DMS153 (cell line): ENCODE measurements at places on chromosomes 2 and 18.

- no peak for DNase-seq
These were observed 106.8 kb downstream of the GRB14 start for GRCh38 chr2:164514491-164514890.

GRCh38 chr18:75218065-75218923 is 7.7 kb downstream of the TSHZ1 start:
- no peak for DNase-seq

DNA sequence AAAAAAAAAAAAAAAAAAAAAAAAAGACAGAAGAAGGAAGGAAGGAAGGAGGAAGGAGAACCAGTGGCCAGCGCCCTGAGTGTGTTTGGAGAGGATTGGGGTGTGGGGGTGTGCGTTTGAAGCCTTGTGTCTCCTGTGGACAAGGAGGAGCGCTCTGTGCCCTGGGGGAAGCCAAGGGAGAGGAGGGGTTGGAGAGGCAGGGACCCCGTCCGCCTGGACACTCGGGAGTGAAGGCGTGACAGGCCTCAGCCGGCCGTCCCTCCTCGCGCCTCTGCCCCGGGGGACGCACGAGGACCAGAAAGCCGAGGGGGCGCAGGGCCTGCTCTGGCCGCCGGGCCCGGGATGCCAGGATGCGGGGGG is 44.9 kb downstream of the SERTAD2 start:
- DNase-seq: no peak

DNA sequence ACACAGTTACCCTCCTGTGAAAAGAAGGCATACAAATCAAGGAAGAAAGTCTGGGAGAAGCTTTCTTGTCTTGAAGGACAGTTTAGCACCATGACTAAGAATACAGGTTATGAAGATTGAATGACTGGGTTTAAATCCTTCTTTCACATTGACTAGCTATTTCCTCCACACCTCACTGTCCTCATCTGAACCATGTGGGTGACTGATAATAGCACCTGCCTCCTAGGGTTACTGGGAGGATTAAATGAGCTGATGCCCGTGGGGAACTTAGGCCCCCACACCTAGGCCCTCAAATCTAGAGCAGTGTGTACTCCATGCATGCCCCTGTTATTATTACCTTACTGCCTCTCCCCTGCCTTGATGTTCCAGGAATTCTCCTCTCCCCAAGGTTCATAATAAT is 202.9 kb downstream of the FBXO15 start:
- no peak for DNase-seq

GRCh38 chr18:44914028-44914427 is 233.3 kb downstream of the SETBP1 start:
- DNase-seq: no peak

DNA sequence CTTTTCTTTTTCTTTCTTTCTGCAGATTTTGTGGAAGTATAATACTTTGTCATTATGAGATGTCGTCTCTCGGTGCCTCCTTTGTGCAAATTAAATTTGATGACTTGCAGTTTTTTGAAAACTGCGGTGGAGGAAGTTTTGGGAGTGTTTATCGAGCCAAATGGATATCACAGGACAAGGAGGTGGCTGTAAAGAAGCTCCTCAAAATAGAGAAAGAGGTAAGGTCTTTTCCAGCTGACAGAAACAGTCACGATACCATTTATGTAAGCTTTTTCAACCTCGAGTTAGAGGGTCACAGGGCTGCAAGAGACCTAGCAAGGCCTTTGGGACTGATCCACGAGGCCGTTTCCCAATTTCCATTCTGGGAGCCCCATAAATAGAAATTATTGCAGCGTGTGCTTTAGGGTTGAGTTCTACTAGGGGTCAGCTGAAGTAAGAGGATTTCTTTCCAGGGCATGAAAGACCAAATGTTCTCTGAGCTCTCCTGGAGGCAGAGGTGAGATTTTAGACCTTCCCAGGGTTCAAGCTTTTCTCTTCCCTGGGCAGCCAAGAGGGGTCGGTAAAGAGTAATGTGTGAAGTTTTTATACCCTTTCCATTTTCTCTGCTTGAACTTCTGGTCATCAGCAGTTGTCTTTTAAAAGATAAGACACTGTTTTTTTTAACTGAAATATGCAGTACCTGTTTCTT is 15.5 kb downstream of the MAP3K20 start:
- no peak for DNase-seq

- DNase-seq: no peak
These were observed at the start of gene LRP1B for GRCh38 chr2:142131010-142131669. LRP1B (minus strand) TSS chr2:142131016; CDS start chr2:142130729, 287 bp downstream.

DNA sequence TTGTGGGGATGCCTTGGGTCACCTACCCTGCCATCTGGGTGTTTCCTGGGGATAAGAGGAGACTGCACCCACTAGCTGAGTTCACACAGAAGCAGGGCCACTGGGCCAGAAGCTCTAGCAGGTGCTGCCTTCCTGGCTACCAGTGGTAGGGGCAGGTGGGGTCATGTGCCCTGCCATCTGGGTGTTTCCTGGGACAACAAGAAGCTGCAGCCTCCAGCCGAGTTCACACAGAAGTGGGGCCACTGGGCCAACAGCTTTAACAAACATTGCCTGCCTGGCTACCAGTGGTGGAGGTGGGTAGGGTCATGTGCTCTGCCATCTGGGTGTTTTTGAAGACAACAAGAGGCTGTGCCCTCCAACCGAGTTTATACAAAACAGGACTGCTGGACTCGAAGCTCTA is 282.2 kb upstream of the SYT4 start:
- DNase-seq: no peak

DNA sequence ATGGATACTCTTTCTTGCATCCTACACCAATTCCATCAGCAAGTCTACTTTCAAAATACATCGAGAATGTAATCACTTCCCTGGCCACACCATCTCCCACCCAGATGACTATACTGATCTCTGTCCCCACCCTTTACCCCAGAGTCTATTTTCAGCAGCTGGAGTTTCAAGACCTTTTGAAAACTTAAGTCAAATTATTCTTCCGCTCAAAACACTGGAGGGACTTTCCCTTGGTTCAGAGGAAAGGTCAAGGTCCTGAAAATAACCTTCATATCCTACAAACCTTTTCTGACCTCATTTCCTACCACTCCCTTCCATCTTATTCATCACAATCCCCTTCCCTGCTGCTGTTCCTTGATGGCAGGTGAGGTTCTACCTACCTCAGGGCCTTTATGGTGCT is 58.8 kb upstream of the LYPD6 start:
- no peak for DNase-seq

DNA sequence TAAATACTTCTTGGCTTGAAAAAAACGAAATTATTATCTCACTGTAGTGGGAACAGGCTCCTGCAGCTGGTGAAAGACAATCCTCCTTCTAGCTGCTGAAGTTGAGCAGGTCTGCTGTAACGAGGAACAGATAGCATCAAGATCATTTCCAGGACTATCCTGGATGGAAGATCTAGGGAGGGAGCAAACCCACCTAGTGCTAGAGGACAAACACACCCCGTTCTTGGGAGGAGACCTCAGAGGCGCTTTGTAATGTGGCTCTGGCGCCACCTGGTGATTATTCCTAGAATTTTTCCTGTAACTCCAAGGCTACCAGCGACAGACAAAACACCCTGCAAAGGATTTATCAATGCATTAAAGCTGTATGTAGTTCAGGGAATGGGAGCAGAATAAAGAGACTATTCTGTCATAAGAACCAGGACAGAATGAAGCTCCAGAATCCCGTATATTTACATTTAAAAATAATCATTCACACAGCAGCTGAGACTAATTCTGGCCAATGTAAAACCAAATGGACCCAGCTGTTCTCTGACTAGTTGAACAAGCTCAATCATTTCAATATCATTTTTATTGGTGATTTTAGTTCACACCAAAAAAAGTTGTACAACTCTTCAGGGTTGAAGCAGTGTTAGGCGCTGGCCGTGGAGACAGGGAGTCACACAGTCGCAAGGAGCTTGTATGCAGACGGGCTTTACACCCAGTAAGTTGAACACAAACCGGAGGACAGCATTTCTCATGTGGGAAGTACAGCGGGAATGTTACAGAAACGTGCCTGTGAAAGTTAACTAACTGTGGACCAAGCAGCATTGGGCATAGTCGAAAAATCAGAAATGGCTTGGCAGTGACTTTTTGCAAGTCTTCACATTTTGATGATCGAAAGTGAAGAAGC is 290.3 kb downstream of the TRIB2 start:
- DNase-seq: peak; percentile 45

- DNase-seq: no peak
These were observed 170.2 kb downstream of the THADA start for GRCh38 chr2:43425659-43426058.

DNA sequence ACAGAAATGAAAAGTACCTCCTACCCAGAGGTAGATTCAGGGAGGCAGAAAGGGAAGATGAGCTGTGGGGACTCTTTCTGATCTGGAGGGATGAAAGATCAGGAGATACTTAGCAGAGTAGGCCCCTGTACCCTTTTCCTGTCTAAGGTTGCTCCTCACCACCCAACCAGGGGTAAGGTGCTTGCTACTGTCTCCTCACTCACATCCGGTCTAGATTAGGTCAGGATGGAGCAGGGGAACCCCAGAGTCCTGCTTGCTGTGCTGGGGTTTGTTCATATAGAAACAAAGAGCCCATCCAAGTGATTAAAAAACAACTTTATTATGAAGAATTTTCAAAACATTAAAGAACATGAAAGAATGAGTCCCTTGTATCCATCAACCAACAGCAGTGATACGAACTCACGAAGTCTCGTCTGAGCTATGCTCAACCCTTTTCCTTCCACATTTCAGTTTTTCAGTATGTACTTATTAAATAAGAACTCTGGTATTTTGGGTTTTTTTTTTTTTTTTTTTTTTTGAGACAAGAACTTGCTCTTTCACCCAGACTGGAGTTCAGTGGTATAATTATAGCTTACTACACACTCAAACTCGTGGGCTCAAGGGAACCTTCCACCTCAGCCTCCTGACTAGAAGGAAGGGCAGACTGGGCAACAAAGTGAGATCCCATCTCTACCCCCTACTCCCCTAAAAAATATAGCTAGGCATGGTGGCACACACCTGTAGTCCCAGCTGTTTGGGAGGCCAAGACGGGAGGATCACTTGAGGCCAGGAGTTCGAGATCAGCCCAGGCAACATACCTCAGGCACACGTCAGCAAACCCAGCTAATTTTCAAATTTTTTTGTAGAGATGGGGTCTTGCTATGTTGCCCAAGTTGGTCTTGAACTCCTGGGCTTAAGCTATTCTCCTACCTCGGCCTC is 28.5 kb upstream of the MCFD2 start:
- DNase-seq: no peak

DNA sequence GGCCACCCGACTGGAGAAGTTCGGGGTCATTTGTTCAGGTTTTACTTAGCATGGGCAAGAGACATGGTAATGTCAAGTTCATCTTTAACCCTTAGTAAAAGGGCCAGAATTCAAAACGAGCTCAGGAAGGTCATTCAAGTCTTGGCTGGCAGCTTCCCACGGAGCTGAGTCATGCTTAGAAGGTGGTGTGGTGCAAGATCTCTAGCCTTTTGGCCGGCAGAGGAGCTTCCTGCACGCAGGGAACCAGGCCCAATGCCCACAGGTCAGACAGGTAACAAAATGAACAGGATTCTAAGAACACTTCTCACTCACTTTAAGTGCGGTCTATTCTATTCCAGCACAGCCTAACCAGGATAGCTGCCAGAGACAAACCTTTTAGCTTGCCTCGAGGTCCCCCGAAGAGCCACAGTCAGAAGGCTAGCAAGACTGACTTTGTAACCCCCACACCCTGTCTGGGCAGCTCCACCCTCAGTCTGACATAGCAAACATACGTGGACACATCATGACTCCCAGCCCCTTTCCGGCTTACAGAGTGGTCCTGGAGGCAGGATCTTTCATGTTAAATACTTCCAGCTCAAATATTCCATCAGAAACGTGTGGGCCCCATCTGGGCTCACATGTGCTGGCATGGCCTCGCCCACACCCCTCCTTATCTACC is 292.7 kb downstream of the BCL11A start:
- no peak for DNase-seq

DNA sequence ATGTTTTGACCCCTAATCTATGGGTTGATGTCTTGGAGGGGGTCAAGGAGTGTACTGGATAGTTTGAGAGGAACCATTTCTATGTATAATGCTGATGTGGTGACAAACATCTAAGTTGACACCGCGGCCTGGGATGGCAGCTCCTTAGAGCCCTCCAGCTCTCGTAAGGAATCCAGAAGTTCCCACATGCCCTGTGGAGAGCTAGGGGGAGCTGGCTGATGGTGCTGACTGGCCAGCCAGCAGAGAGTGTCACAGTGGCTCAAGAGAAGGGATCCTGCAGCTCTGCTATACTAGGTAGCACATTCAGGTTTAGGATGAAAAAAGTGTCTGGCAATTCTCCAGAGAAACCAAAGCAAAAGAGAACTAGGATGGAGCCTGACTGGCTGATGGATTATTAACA is 842.2 kb upstream of the VRK2 start:
- DNase-seq: no peak

- no peak for DNase-seq
These were observed 849 bp upstream of the CYP27C1 start for GRCh38 chr2:127220768-127221527.

DNA sequence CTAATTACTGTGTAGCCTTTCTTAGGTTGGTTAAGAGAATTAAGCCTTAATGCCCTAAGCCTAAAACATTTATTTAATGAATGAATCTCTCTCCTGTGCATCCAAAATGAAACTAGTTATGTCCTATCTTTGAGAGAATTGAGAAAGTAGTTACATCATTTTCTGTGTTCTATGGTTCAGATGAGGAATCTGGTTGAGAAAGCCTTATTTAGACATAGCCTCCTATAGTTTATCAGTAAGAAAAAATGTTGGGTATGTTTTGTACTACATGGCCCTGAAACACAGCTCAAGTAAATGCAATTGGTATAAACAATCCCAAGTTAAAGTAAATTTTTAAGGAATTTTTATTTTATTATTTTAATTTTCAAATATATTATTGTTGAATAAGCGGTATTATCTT is 25.9 kb upstream of the RAMP1 start:
- no peak for DNase-seq

DNA sequence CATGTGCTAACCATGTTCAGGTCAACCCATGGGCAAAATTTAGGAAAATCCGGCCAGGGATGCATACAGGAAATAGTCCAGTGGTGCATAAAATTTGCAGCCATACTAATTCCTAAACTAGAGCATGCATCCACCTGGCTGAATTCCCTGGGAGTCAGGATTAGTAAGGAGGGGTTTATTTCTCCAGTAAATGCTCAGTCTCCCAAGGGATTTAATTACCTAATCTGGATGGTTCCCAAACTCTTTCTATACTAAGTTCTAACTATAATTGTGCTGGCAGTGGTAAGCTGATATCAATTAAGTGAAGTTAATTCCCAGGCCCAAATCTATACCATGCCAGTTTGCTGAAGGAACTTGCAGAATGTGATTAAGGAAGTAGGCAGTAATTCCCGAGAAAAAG is 26.2 kb upstream of the EVA1A start:
- DNase-seq: no peak

GRCh38 chr2:38691994-38692393 is 26.1 kb downstream of the GALM start:
- no peak for DNase-seq

DNA sequence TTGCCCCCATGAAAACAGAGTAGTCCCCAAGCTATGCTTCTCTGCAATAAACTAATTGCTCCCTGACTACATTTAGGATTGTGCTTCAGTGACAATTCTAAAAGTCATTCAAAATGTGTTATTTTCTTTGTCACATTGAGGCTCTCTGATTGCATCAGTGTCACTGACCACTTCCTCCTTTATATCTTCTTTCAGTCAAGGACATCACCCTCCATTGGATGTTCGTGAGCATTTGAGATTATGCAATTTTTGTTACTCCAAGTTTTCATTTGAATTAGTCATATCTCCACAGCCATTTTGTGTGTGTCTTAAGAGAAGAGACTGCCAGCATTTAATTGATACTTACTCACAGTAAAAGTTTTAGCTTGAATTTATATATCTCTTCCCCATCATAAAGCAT is 780.8 kb upstream of the GCFC2 start:
- no peak for DNase-seq

GRCh38 chr18:2874765-2875164 is 28.0 kb downstream of the EMILIN2 start:
- no peak for DNase-seq
